CD4-positive, alpha-beta T cell treated with Interleukin-17A for 4 hours (primary cell): ENCODE measurements at places on chromosomes 6 and 20.

DNA sequence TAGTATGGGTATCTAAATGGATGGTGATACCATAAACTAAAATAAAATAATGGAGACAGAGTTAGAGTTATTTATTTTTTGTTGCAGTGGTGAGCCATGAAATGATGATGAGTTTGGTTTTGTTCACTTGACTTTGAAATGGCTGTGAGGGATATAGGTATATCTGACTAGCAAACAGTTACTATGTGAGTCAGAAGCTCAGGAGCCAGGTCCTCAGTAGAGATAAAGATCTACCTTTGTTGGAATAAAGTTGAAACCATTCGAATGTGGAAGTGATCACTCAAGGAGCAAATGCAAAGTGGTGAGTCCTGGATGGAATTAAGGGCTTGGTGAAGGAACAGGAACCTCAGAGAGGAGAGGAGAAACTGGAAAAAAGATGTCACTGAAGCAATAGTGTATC, 86.0 kb upstream of the TPD52L1 start:
- DNase-seq: no peak

- DNase-seq: no peak
Observed at GRCh38 chr6:132750455-132751248, 7.1 kb downstream of the VNN2 start.

DNA sequence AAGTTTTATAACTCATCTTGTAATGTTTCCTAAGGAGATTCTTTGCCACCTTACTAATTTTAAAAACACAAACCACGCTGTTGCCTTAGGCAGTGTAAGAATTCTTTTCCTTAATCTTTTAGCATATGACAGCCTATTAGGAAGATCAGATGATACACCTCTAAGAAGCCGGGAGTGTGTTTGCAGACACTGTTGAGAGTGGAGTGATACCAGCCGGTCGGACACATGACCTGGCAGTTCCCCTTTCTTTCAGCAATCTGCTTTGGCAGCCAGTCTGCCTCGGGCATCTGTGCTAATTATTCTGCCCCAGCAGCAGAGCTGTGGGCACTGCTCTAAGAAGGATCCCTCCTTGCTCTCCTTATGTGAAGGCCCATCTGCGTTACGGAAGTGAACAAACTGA, 50.9 kb downstream of the PLCB4 start:
- DNase-seq: no peak

- no peak for DNase-seq
Observed at GRCh38 chr20:25073544-25073943, 8.4 kb downstream of the VSX1 start.

DNA sequence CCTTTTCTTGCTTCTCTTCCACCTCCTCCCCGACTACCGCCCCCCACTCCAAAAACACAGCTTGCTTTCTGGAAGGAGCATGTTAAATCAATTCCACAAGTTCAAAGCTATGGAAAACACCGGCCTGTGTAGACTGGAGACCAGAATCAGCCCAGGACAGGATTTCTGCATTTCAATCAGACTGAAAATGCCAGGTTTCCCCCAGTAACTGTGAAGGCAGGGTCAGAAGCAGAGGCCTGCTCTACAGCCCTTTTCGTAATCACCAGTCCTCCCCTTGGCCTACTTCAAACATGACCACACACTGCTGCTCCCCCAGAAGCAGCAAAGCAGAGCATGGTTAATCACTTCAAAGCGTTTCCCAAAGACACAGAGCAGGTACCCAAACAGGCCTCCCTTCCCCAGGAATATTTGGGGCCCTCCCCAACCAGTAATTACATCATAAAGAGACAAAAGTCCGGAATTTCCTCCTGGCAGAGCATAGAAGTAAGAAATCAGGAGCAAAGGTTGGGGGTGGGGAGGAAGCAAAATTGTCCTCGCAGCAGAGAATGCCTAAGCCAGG, 38.4 kb downstream of the ZMYND8 start:
- DNase-seq: no peak

DNA sequence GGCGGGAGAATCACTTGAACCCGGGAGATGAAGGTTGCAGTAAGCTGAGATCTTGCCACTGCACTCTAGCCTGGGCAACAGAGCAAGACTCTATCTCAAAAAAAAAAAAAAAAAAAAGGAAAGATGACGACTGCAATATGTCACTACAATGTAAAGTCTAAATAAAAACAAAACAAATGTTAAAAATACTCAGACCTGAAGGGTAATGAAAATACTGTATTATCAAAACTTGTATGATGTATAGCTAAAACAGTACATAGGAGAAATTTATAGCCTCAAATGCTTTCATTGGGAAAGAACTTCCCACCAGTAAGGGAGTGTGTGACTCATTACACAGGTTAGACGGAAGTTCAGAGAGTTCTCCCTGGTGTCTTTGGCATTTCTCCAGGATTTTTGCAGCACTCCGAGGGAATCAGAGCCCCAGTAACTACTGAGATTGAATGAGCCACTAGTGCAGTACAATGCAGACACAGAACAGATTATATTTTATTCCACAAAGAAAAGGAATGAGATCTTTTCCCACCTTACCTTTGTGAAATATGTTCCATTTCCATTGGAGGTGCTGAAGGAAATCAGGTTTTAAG, 12.5 kb upstream of the RALGAPB start:
- no peak for DNase-seq

DNA sequence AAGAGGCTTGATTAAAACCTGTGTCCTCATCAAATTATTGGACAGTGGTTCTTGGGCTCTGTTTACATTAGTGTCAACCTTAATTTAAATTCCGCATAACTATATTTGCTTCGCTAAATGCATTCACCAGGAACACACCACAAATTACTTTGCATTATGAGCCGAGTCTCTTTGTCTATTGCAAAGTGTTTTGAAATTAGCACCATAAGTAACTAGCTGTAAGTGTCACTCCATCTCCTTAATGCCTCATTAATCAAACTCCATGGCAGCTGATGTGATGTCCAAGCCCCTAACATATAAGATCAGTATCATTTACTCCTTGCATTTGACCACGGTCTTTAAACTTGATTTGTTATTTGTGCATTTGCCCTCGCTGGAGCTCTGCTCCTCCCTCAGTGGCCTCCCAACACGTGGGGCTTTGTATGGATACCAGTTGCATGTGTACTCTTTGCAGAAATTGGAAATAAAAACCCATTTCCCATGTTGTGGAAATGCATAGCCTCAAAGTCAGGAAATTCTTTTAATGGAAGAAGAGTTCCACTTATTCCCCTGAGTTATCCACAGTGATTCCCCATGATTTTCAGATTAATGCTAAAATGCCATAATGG, 24.6 kb downstream of the FOXA2 start:
- DNase-seq: no peak
